ENCODE measurements at places on chromosomes 4 and X. TPM values are rescaled to one million over a fixed set of nuclear protein-coding genes. Genes with fewer than 3 reads are reported as not detected.
A peak's percentile ranks its signal among the peaks of the same experiment; 100 is the strongest.

MAGEB1 gene
- not detected for total RNA-seq

AMBN gene
- not detected for total RNA-seq

DNA sequence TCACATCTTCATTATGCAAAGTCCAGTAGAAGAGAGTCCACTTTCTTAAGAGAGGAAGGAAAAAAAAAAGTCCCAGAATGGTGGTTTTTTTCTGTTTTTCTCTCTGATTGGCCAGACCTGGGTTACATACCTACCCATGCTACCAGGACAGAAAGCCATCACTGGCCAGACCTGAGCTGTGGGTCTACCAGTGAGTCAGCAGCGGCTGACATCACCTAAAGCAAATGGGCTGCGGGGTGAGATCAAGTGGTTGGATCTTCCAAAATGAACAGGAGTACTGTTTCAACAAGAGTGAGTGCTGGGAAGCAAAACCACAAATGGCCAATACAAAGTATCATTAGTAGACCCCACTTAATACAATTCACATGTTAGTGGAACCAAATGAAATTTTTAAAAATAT is 1.6 kb upstream of the NDST3 start:
- H3K4me1 ChIP-seq, result no peaks in the 10 kb centered on the region
- H3K36me3 ChIP-seq, result no peaks in the 10 kb centered on the region
- peaks cover 17% of the 10 kb centered on the region for H3K27me3 ChIP-seq
- DNase-seq, result peak; percentile 64

S100G gene
- not detected for total RNA-seq

MAML3 gene
- 25.8 TPM for total RNA-seq

ODAPH gene
- total RNA-seq, result not detected

GRCh38 chr4:109876634-109877265 is 28.8 kb downstream of the LRIT3 start:
- no peak overlapping the region for H3K27ac ChIP-seq
- no peaks in the 10 kb centered on the region for H3K27me3 ChIP-seq
- H3K4me3 ChIP-seq, result no peak overlapping the region
- H3K4me1 ChIP-seq, result no peaks in the 10 kb centered on the region
- no peaks in the 10 kb centered on the region for H3K36me3 ChIP-seq
- no peak for DNase-seq

DCAF12L1 gene
- 1.9 TPM for total RNA-seq

DNA sequence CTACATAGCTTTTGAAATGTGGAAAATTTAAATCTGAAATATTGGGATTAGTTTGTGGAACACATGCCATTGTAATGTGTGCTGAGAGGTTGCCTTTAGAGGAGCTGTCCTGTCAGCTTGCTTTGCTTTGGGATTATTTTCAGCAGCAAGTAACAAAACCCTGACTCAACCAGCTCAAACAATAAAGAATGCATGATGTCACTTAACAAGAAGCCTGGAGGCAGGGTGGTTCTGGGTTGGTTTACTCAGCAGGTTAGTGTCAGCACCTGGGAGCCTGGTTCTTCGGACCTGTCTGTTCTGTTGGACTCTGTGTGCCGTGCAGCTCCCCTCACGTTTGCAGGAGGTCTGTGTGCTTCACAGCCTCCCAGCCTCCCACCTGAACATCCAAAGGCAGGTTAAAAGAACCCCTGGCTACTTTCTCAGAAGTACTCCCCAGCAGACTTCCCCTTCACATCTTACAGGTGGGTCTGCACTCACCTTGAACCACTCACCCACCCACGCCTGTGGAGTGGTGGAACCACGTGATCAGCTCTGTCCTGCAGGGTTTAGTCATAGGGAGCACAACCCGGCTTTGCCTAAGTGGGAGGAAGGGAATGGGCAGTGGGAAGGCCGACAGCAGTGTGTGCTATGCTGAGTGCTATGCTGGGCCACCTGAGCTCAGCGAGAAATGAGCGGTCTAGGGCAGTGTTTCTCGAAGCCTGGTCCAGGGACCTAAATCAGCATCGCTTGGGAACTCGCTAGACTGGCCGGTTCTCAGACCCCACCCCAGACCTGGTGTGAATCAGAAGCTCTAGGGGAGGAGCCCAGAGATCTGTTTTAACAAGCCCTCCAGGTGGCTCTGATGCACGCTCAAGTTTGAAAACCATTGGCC is 20.4 kb downstream of the TMEM131L start:
- peak; percentile 89 for DNase-seq
- no peaks in the 10 kb centered on the region for H3K27me3 ChIP-seq
- H3K27ac ChIP-seq, result peak overlapping the region; percentile 14
- H3K4me1 ChIP-seq, result peaks cover 16% of the 10 kb centered on the region

Measured in endodermal cell (in vitro differentiated cells).